Smooth muscle cell of the pulmonary artery (primary cell): ENCODE measurements at places on chromosomes 1 and 21. TPM values are rescaled to one million over a fixed set of nuclear protein-coding genes. Genes with fewer than 3 reads are reported as not detected.

Gene SPRR2E
- total RNA-seq, result not detected in 2 replicates

Gene POLR3C
- total RNA-seq, result 22.6 and 24.9 TPM in 2 replicates

Gene CLEC20A
- total RNA-seq, result not detected in 2 replicates

Gene ZNF593OS
- total RNA-seq, result not detected in 2 replicates

Gene MTF1
- 6.6 and 6.9 TPM in 2 replicates for total RNA-seq

Gene TXNDC12
- 25.2 and 25.5 TPM in 2 replicates for total RNA-seq

Gene VHLL
- total RNA-seq, result 0.13 and 0.92 TPM in 2 replicates

Gene FCAMR
- total RNA-seq, result not detected in 2 replicates

Gene TMEM201
- 4.2 and 7.3 TPM in 2 replicates for total RNA-seq

Gene KCNJ15
- total RNA-seq, result 0.53 and 2.4 TPM in 2 replicates

Gene SPTA1
- under 0.01 and 0.10 TPM in 2 replicates for total RNA-seq

Gene GPX7
- total RNA-seq, result 13.3 and 14.6 TPM in 2 replicates

Gene TBX19
- total RNA-seq, result 1.2 and 1.7 TPM in 2 replicates

Gene CACNA1E
- total RNA-seq, result 0.03 TPM in 1 of 2 replicates, not detected in the other

Gene NECTIN4
- 0.07 and 0.13 TPM in 2 replicates for total RNA-seq

Gene STYXL2
- total RNA-seq, result not detected in 2 replicates

Gene UTP25
- total RNA-seq, result 11.1 and 13.1 TPM in 2 replicates

Gene TCP10L
- 0.26 and 0.65 TPM in 2 replicates for total RNA-seq

Gene NPR1
- total RNA-seq, result 1.0 and 1.2 TPM in 2 replicates

Gene MYOC
- 0.13 TPM in 1 of 2 replicates, not detected in the other for total RNA-seq

Gene HDGF
- total RNA-seq, result 125 and 164 TPM in 2 replicates

Gene CD34
- total RNA-seq, result 0.13 and 0.39 TPM in 2 replicates

Gene EFNA3
- total RNA-seq, result 3.1 and 4.2 TPM in 2 replicates

Gene DNASE2B
- not detected in 2 replicates for total RNA-seq

Gene NBPF4
- total RNA-seq, result 0.13 TPM in 1 of 2 replicates, not detected in the other

Gene CYP2J2
- total RNA-seq, result 0.07 TPM in 1 of 2 replicates, not detected in the other

Gene IVNS1ABP
- total RNA-seq, result 46.4 and 66.6 TPM in 2 replicates

Gene MANEAL
- total RNA-seq, result 1.1 and 1.3 TPM in 2 replicates

Gene HCRTR1
- total RNA-seq, result not detected in 2 replicates

Gene GJA9
- total RNA-seq, result 0.07 TPM in 1 of 2 replicates, not detected in the other

Gene AMY1B
- total RNA-seq, result not detected in 2 replicates

Gene LCE1F
- not detected in 2 replicates for total RNA-seq

Gene PLEKHN1
- total RNA-seq, result 0.33 and 0.66 TPM in 2 replicates

Gene C8A
- total RNA-seq, result not detected in 2 replicates

Gene FCRL1
- not detected in 2 replicates for total RNA-seq

Gene KRTAP19-1
- total RNA-seq, result not detected in 2 replicates

Gene PGLYRP3
- not detected in 2 replicates for total RNA-seq

Gene MYBPH
- 0.07 TPM in 1 of 2 replicates, not detected in the other for total RNA-seq

Gene SPRR2D
- total RNA-seq, result not detected in 2 replicates

Gene WASF2
- 42.7 and 48.8 TPM in 2 replicates for total RNA-seq

Gene PPFIA4
- 32.2 and 39.6 TPM in 2 replicates for total RNA-seq

Gene VAV3
- total RNA-seq, result 0.33 and 0.69 TPM in 2 replicates

Gene WNT9A
- 0.59 and 1.3 TPM in 2 replicates for total RNA-seq

Gene SPAG17
- total RNA-seq, result not detected in 2 replicates

Gene ZSWIM5
- total RNA-seq, result 0.99 and 2.0 TPM in 2 replicates

Gene MGST3
- 179 and 205 TPM in 2 replicates for total RNA-seq

Gene C1orf94
- total RNA-seq, result 0.07 TPM in 1 of 2 replicates, not detected in the other

Gene TMEM269
- 0.03 and 0.07 TPM in 2 replicates for total RNA-seq

Gene FAM131C
- total RNA-seq, result 0.69 and 0.85 TPM in 2 replicates

Gene KDM5B
- 99.0 and 121 TPM in 2 replicates for total RNA-seq
